ENCODE measurements at places on chromosomes 12 and 14.

DNA sequence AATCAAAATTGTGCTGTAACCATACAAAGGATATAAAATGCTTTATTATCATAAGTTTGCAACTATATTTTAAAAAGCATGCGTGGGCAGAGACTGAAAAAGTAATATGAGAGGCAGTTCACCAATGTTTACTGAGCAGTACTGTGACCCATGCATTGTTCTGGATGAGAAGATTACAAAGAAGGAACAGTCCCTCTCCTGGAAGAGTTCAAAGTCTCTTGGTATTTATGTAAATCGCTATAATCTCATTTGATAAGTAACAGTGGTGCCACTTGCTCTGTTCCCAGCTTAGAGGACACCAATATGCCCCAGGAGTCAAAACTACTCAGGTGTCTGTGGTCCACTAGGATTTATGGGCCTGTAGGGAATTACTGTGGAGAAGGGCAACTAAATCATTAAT lies 2.1 kb upstream of the CMAS start:
- no peak for DNase-seq

DNA sequence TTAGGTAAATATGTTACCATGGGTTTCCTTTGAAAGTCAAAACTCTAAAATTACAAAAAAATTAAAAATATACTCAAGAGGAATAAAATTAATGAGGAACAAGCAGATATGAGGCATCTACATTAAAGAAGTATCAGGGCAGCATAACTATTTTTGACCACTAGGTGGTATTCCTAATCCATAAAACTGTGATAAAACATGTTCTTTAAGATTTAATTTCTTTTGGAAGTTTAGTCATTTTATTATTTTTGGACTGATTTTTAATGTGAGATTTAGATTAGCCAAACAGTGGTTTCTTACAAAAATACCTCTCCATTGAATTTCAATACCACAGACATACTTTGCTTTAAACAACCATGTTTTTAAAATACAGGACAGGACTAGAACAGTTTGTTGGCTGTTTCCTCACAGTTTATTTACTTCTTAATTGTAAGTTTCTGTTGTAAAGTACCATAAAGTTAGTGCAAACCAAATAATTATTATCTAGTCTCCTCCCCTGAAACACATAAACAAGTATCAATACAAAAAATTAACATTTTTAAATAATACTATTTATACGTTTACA lies 49.8 kb downstream of the NTS start:
- peak; percentile 9 for DNase-seq

DNA sequence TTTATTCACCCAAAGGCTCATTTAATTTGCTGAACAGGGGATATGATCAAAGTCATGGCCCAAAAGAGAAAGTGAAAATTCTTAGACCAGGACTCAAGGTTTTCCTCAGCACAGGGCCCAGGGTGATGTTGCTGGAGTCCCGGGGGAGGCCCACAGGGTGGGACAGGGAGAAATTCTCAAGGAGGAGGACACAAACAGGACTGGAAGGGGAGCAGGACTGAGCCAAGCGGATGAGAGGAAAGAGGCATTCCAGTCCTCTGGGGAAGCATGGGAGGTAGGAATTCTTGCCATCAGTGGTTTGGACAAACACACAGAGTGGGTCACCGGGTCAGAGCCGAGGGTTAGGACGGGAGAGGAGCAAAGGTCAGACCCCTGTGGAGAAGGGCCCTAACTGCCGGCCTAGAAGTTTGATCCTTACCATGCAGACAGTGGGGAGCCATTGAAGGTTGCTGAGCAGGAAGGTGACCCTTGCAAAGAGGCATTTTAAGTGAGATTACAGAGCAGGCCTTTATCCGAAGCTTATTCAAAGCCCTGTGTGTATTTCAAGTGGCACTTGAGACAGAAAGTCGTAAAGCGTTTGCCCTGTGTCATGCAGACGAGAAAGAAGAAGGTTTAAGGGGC lies 68.4 kb upstream of the PTGR2 start:
- no peak for DNase-seq

GRCh38 chr12:62700091-62700880 lies 233.7 kb downstream of the MON2 start:
- no peak for DNase-seq

DNA sequence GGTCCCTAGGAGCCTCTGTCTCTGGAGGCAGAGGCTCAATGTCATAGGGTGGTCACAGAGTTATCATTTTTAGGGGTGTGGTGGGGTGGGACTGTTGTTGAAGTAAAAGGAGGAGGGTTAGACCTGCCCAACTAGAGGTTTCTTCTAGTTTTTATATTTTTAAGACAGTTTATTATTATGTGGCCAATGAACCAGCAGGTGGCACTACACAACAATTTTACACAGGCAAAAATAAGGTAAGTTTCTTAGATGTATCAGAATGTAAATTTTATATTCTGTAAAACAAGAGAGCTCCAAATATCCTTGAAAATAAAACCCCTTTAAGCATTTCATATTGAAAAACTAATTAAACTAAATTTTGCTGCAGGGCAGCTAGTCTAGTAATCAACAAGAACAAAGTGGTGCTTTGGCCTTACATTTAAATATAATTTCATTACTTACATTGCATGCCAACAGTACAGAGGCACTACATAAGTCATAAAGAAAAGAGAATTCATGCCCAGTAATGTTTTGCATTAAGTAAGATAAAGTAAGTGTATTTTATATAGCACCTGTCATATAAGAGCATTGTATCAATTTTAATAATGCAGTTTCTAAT lies 22.2 kb upstream of the OVCH1 start:
- DNase-seq = no peak

- no peak for DNase-seq
These were observed 27.4 kb upstream of the PAPLN start for GRCh38 chr14:73209953-73210352.

- no peak for DNase-seq
These were observed 15.8 kb upstream of the PTPRR start for GRCh38 chr12:70936203-70936813.

DNA sequence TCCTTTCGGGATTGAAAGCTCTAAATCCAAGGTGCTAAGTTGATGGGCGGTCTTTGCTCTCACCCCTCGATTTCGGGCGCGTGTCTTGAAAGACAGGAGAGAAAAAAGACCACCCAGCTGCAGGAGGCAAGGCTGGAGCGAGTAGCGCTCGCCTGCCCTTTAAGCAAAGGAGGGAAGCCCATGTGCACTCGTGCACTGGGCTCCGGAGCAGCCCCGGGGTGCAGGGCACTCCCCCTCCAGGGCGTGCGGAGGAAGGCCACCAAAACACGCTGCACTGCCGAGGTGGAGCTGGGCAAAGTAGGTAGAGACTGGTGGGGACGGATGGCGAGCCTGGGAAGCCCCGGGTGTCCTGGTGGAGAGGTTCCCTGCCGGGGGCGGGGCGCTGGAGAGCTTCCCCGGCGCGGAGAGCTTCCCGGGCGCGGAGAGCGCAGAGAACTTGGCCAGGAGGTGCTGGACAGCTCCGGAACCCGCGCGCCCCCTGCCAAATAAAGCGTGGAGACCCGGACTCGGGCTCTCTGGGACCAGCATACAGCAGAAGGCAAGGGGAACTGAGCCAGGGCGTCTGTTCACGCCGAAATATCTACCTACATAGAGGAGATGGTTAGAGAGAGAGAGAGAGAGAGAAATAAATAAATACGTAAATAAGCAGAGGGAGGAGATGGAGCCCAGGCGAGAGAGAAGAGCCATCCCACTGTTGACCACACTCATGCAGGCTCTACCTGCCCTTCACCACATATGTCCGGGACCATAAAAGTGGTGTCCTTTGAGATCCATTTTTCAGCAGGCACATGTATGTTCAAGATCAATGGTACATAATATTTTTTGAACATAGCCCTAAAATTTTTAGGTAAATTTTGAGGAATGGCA lies 662 bp upstream of the NELL2 start:
- DNase-seq = no peak

DNA sequence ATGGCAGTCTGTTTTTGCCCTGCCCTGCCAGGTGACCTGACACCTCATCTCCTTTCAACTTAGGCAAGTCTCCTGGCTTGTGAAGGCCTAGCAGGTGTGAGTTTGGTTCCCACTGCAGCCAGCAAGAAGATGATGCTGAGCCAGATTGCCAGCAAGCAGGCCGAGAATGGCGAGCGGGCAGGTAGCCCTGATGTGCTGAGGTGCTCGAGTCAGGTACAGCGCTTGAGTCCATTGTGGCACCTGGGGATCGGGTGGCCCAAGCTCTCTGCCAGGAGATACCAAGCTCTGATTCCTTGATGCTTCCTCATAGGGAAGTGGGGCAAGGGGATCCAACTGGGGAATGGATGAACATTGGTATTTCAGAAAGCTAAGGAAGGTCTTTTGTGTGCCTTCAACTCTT lies 4.1 kb upstream of the CSAD start:
- DNase-seq = no peak

GRCh38 chr14:96795109-96795828 lies 1.9 kb upstream of the VRK1 start:
- no peak for DNase-seq

DNA sequence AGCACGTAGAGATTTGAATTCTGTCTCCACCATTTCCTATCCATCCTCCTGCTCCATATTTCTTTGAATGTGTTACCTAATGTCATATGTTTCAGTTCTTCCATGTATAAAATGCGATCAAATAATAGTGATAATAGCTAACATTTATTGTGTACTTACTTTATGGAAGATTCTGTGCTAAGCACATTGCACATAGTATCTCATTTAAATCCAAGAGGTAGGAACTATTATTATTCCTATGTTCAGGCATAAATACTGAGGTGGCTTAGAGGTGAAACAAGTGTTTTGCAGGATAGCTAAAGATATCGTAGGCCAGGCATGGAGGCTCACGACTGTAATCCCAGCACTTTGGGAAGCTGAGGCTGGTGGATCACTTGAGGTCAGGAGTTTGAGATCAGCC lies 17.5 kb upstream of the AICDA start:
- no peak for DNase-seq

- DNase-seq = no peak
These were observed 900 bp upstream of the MTERF2 start for GRCh38 chr12:106987846-106988245.

GRCh38 chr12:79397609-79398008 lies 293.2 kb downstream of the PAWR start:
- DNase-seq = no peak

DNA sequence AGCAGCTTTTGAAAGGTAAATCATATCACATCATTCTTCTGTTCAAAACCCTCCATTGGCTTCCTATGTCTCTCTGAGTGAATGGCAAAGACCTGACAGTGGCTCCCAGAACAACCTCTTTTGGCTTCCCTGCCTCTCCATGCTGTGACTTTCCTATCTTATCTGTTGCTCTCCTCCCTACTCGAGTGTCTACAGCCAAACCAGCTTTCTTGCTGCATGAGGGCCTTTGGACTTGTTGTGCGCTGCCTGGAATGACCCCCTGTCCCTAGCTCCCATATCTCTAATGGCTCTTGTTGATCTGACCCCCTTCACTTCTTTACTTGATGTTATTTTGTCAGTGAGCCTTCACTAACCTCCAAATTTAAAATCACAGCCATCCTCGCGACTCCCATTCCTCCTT lies 2.5 kb downstream of the SYNE2 start:
- DNase-seq = no peak

- no peak for DNase-seq
These were observed 795.4 kb upstream of the MGAT4C start for GRCh38 chr12:87051621-87052020.

DNA sequence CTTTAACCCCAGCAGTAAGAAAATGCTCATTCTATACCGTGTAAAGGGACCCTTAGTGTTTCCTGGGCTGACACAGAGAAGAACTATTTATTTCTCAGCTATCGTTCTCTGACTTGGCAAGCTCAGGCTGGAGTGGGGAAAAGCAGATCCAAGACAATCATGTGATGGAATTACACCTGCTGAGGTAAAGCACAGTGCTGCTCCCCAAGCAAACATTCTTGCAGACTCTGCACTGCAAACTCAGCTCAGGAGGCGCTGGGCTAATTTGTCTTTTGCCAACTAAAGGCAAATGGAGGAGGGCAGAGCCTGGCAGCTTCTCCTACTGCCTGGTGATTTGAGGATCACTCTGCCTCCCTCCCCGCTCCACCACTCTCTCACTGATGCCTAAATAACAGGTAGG lies 57.8 kb upstream of the FUT8 start:
- no peak for DNase-seq

DNA sequence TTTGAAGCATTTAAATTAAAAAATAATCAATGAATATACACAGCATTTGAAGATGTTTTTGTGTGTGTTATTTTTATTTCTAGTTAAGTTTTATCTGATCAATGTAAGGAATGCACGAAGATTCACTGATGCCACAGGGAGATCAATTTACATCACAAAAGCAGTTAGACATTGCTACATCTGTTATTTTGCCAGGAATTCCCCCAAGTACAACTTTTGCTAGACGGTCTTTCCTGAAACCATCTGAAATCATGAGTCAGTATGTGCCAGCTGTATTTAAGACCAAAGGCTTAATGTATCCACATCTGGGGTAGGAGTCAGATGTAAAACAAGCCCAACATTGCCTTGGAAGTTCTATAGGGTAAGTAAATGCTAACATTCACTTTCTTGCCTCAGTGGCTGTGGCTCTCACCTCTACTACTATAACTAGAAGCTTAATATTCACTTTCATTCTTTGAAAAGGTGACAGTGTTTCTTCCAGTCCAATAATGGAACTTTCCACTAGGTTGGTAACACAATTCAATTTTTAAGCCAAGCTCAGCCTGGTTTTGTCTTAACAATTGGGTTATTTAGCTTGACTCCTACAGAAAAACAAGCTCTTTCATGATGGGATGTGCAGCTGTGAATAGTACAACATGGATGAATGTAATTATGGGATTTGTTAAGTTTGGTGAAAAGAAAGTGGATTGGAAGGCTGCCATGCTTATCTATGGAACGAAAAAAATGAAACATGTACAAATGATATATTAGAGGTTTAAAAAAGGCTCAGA lies 385.4 kb upstream of the TMEM132C start:
- no peak for DNase-seq

- no peak for DNase-seq
These were observed 108.7 kb upstream of the HIF1A start for GRCh38 chr14:61586544-61587055.

DNA sequence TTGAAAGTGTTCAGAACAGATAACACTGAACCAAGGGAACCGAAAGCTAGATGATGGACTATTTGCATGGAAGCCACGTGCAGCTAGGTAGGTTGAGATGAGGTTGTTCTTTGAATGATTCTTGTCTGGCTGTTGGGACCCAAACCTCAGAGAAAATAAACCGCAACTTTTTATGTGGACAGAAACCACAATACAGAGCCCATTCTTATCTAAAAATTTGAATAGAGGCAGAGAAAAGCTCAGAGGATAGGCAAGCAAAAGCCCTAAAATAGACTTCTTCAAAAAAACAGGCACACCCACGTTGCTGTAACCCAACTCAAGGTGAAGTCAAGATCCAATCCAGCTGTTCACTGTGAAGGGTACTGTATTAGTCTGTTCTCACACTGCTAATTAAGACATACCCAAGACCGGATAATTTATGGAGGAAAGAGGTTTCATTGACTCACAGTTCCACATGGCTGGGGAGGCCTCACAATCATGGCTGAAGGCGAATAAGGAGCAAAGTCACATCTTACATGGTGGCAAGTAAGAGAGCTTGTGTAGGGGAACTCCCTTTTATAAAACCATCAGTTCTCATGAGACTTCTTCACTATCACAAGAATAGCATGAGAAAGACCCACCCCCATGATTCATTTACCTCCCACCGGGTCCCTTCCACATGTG lies 353.8 kb downstream of the AACS start:
- DNase-seq = no peak

GRCh38 chr12:27575090-27575761 lies 51.2 kb downstream of the PPFIBP1 start:
- DNase-seq = no peak
